SJCRH30 (cell line): ENCODE measurements at places on chromosomes 7 and 10. TPM values are rescaled to one million over a fixed set of nuclear protein-coding genes. Genes with fewer than 3 reads are reported as not detected.

DNA sequence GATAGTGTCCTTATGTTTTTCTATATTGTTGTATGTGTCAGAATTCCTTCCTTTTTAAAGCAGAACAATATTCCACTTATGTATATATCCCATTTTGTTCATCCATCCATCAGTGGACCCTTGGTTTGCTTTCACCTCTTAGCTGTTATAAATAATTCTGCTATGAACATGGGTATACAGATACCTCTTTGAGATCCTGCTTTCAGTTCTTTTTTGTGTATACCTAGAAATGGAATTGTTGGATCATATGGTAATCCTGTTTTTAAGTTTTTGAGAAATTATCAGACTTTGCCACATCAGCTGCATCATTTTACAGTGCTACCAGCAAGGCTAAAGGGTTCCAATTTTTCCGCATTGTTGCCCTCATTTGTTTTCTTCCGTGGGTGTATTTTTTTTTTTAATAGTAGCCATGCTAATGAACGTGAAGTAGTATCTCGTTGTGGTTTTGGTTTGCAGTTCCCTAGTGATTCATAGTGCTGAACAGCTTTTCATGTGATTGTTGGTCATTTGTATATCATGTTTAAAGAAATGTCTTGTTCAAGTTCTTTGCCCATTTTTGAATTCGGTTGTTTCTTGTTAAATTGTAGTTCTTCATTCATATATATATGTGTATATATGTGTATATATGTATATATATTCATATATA is 87.8 kb downstream of the LCOR start:
- DNase-seq, result no peak
- no peaks in the 10 kb centered on the region for H3K27me3 ChIP-seq
- H3K4me1 ChIP-seq, result no peaks in the 10 kb centered on the region
- no peak overlapping the region for H3K27ac ChIP-seq
- H3K36me3 ChIP-seq, result no peaks in the 10 kb centered on the region

- 0 out of 2 replicates have a peak, but pooled peaks cover 7% of the 10 kb centered on the region for H3K4me1 ChIP-seq
- no peak for DNase-seq
- no peak overlapping the region for H3K27ac ChIP-seq
- H3K4me3 ChIP-seq, result no peak overlapping the region
- no peaks in the 10 kb centered on the region for H3K36me3 ChIP-seq
Measured at GRCh38 chr7:144820552-144820951, 15.3 kb downstream of the TPK1 start.

GRCh38 chr7:31106303-31107105 is 54.4 kb downstream of the ADCYAP1R1 start:
- peaks cover 2% of the 10 kb centered on the region for H3K27me3 ChIP-seq
- H3K36me3 ChIP-seq, result no peaks in the 10 kb centered on the region
- no peaks in the 10 kb centered on the region for H3K4me1 ChIP-seq
- no peak for DNase-seq

- H3K27ac ChIP-seq, result no peak overlapping the region
- no peaks in the 10 kb centered on the region; the same call in 1 of the 2 replicates for H3K36me3 ChIP-seq
- H3K4me3 ChIP-seq, result no peak overlapping the region
Measured at GRCh38 chr7:887488-887820, 11.1 kb downstream of the GET4 start.

GRCh38 chr10:43000651-43001426 is 76.0 kb upstream of the RET start:
- no peak for DNase-seq
- no peak overlapping the region for H3K4me3 ChIP-seq
- H3K4me1 ChIP-seq, result no peaks in the 10 kb centered on the region
- no peaks in the 10 kb centered on the region for H3K36me3 ChIP-seq

GRCh38 chr7:55366461-55367070 is 1.4 kb downstream of the LANCL2 start:
- no peaks in the 10 kb centered on the region for H3K27me3 ChIP-seq
- DNase-seq, result peak; percentile 35
- peak overlapping the region; percentile 92 for H3K4me3 ChIP-seq
- peak overlapping the region; percentile 99 for H3K27ac ChIP-seq
- no peaks in the 10 kb centered on the region for H3K36me3 ChIP-seq

GRCh38 chr7:108486291-108486966 is 30.2 kb upstream of the NRCAM start:
- H3K4me1 ChIP-seq, result no peaks in the 10 kb centered on the region
- peaks cover 10% of the 10 kb centered on the region; the same call in 1 of the 2 replicates for H3K36me3 ChIP-seq
- H3K4me3 ChIP-seq, result no peak overlapping the region
- H3K27ac ChIP-seq, result no peak overlapping the region
- no peak for DNase-seq
- H3K27me3 ChIP-seq, result no peaks in the 10 kb centered on the region

DNA sequence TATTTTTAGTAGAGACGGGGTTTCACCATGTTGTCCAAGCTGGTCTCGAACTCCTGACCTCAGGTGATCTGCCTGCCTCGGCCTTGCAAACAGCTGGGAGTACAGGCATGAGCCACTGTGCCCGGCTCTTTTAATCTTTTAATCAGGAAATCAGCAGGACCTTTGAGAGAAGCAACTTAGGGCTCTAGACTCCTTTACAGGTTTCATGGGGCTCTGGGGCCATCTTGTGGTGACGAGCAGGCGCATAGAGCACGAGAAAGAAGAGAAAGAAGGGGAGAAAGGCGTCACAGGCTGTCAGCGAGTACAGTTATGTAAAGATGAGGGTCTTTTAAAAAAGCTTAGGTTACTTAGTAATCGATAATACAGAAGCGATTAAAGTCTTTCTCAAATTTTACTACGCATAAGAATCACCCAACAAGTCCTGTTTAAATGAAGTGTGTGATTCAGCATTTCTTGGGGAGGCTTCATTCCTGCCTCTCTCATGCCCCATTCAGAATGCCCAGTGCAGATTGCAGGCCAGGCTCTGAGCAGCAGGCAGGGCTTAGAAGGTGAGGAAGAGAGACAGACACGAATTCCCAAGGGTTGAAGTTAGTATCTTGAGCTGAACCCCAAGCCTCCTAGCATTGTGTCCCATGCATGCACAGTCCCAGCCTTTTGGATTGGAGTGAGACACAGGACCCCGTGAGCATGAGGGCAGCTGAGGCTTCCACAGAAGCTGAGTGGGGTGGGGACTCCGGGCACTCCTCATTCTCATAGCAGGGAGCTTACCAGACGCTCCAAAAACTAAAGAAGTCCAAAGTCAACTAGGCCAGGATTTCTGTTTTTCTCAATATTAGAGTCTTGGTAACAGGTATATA is 23.6 kb upstream of the PFKP start:
- DNase-seq, result no peak
- H3K27me3 ChIP-seq, result no peaks in the 10 kb centered on the region
- H3K36me3 ChIP-seq, result no peaks in the 10 kb centered on the region
- H3K4me1 ChIP-seq, result no peaks in the 10 kb centered on the region

- peaks cover 27% of the 10 kb centered on the region for H3K4me1 ChIP-seq
- H3K36me3 ChIP-seq, result no peaks in the 10 kb centered on the region
- no peaks in the 10 kb centered on the region for H3K27me3 ChIP-seq
- DNase-seq, result no peak
- no peak overlapping the region for H3K27ac ChIP-seq
- no peak overlapping the region for H3K4me3 ChIP-seq
Measured at GRCh38 chr7:84113286-84113685, 81.3 kb downstream of the SEMA3A start.

DNA sequence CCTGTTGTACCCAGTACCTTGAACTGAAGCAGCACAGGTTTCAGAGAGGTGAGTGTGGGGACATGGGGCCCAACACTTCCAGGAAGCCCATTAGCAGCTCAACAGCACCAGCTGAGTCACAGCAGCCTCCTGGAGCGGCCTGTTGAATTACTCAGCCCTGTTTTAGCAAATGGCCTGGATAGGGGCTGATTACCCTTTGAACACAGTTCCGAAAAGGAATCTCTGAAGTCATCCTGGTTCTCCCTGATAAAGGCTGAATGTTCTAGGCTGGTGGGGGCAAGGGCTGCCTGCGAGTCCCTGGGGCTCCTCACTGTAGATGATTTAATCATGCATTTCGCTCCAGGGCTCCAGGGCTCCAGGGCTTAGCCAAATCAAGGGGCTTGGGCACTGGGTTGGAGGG is 287.5 kb downstream of the GRID1 start:
- no peaks in the 10 kb centered on the region for H3K36me3 ChIP-seq
- H3K4me1 ChIP-seq, result no peaks in the 10 kb centered on the region
- no peak overlapping the region for H3K27ac ChIP-seq
- no peak overlapping the region for H3K4me3 ChIP-seq
- H3K27me3 ChIP-seq, result no peaks in the 10 kb centered on the region

GRCh38 chr7:122626785-122627184 is 72.1 kb downstream of the RNF133 start:
- no peak overlapping the region for H3K4me3 ChIP-seq
- no peaks in the 10 kb centered on the region for H3K4me1 ChIP-seq
- no peaks in the 10 kb centered on the region for H3K36me3 ChIP-seq
- no peak overlapping the region for H3K27ac ChIP-seq

DNA sequence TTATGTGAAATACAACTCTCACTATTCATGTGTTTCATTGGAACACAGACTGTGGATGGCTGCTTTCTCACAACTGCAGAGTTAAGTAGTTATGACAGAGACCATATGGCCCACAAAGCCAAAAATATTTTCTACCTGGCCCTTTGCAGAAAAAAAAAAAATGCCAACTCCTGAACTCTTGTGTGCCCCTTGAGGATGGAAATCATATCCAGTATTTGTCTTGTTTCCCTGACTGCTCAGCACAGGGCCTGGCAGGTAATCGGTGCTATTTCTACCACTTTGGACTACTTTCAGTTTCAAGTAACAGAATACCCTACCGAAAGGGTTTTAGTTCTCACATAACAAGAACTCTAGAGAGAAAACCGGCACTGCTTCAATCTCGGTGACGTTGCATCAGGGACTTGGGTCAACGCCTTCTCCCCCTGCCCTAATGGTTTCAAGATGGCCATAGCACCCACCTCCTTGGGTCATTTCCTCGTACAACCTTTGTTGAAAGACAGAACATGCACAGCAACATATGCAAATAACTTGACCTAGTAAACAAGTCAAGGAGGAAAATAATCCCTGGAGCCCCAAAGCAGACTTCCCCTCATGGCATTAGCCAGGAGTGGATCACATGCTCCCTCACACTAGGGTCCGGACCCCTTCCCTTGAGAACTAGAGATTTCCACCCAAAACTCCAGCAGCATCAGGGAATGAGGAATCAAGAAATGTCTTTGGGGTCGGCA is 11.8 kb upstream of the GPNMB start:
- H3K27ac ChIP-seq, result no peak overlapping the region
- no peaks in the 10 kb centered on the region for H3K27me3 ChIP-seq
- no peak overlapping the region for H3K4me3 ChIP-seq
- no peaks in the 10 kb centered on the region for H3K36me3 ChIP-seq
- H3K4me1 ChIP-seq, result peaks cover 5% of the 10 kb centered on the region; the same call in 1 of the 2 replicates

DNA sequence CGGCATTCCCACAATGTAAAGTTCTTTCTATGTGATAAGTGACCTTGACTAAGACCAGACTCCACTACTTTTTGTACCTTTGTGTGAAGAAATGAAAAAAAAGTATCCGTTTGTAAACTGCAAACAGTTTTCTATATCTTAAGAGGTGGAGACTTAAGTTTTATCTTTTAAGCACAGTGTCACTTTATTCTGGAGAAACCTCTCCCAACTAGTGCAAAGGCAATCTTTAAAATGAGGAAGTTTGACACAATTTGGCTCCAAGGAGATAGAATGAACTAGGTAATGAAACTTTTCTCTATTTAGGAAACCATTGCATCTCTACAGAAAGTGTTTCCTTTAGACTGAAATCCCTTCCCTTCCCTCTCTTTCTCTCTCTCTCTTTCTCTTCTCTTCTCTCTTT is 122.9 kb downstream of the SAMD9 start:
- no peaks in the 10 kb centered on the region for H3K36me3 ChIP-seq
- H3K4me1 ChIP-seq, result no peaks in the 10 kb centered on the region
- H3K27me3 ChIP-seq, result no peaks in the 10 kb centered on the region
- H3K27ac ChIP-seq, result no peak overlapping the region
- H3K4me3 ChIP-seq, result no peak overlapping the region

GRCh38 chr7:44541876-44542610 is 913 bp upstream of the NPC1L1 start:
- H3K4me1 ChIP-seq, result no peaks in the 10 kb centered on the region
- no peak overlapping the region for H3K27ac ChIP-seq
- no peak overlapping the region for H3K4me3 ChIP-seq
- peaks cover 6% of the 10 kb centered on the region; the same call in 1 of the 2 replicates for H3K27me3 ChIP-seq
- DNase-seq, result no peak

Gene TBX20
- total RNA-seq, result 2.0 and 2.6 TPM in 2 replicates

Gene CLDN12
- total RNA-seq, result 39.5 and 44.4 TPM in 2 replicates

Gene CEP55
- total RNA-seq, result 43.2 and 49.4 TPM in 2 replicates

Gene FAM200A
- 13.9 and 15.0 TPM in 2 replicates for total RNA-seq

Gene C7orf33
- total RNA-seq, result 0.13 and 0.53 TPM in 2 replicates

Gene CTAGE8
- total RNA-seq, result not detected in 2 replicates

Gene TMEM72
- 0.02 TPM in 1 of 2 replicates, not detected in the other for total RNA-seq

Gene SH2B2
- total RNA-seq, result 12.3 and 13.4 TPM in 2 replicates

Gene AKR1C4
- not detected in 2 replicates for total RNA-seq

Gene ARHGEF35
- total RNA-seq, result not detected in 2 replicates

Gene CDK14
- total RNA-seq, result 67.6 and 78.2 TPM in 2 replicates

Gene NME8
- not detected in 2 replicates for total RNA-seq
